ENCODE measurements at places on chromosomes 6 and 20.

GRCh38 chr20:25225642-25226432 lies 22.0 kb upstream of the PYGB start:
- no peak for DNase-seq

DNA sequence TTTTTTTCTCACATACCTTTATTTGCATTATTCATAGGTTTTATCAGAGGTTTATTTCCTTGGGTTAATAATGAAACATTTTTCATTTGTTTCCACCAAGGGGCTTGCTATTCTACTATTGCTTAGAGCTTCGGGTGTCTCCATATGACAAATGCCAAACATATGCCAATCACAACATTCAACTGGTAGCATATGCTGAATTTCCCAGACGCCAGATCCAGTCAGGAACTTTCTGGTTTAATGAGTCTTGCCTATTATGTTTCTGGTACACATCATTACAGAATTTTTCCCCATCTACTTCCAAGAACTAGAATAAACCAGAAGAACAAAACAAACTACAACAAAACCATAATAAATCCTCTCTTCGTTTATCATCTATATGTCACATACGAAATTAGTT lies 180.7 kb downstream of the PRKN start:
- DNase-seq = no peak

DNA sequence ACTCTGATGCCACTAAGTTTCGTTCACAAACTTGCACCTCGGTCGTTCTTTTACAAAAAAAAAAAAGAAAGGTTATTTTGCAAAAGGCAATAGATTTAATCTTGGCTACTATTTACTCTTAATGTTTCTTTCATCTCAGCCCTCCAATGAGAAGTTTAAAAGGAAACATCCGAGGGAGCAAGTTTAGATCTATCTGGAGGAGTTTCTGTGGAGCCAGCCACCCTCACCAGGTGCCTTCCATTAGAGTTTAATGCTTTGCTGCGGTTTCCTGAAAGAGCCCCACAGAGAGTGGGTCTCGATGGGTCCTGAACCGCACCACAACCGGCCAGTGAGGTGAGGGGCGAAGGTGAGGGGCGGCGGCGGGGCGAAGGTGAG lies 632 bp downstream of the PRKN start:
- no peak for DNase-seq

- DNase-seq = peak; percentile 11
Observed at GRCh38 chr6:119517428-119517827, 167.9 kb upstream of the MAN1A1 start.

- DNase-seq = no peak
Observed at GRCh38 chr6:140061110-140062042, 686.9 kb upstream of the CITED2 start.

DNA sequence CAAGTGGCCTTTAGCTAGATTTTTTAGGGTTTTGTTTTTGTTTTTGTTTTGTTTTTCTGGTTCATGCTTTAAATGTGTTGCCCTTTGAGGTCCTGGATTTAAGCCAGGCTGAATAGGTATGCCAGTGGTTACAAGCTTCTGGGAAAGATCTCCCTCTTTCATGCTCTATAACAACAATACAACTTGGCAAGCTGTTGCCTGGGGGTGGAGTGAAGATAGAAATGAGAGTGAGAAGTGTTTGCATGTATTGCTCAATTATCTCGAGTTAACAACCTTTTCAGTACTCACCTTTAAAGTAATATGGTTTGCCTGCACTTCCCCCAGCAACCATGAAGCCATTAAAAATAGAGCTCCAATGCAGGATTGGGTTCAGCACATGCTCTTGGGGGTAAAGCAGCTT lies 19.2 kb upstream of the HAO1 start:
- no peak for DNase-seq

DNA sequence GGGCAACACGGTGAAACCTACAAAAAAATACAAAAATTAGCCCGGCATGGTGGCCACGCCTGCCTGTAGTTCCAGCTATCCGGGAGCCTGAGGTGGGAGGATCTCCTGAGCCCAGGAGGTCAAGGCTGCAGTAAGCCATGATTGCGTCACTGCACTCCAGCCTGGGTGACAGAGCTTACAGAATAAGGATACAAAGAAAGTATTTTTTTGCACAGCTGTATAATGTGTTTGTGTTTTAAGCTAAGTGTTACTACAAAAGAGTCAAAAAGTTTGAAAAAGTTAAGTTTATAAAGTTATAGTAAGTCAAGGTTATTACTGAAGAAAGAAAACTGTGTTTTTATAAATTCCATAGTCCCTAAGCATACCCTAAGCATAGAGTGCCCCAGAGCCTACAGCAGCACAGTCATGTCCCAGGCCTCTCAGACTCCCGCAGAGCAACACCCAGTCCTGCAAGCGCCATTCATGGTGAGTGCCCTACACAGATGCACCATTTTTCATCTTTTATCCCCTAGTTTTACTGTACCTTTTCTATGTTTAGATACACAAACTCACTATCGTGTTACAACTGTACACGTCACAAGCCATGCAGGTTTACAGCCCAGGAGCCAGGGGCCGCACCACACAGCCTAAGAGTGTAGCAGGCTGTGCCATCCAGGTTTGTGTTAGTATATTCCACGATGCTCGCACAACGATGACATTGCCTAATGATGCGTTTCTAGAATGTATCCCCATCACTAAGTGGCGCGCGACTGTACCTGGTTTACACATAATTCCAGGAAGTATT lies 22.4 kb downstream of the TAF4 start:
- no peak for DNase-seq

DNA sequence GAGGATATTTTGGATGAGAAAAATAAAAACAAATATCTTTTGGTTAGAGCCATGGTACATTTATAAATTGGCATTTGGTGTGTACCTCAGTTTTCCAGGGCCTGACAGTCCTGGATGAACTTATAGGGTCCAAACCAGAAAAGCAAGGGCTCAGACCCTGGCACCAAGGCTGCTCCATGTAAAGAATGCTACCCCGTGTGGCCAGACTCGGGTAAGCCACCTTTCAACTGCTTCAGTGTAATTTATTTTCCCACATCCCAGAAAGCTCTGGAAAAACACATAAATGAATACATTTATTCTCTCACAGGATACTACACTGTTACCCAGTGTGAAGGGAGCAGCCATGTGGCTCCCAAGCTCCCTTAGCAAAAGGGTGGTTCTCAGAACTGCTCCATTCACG lies 13.8 kb downstream of the MRPL14 start:
- DNase-seq = no peak

- DNase-seq = no peak
Observed at GRCh38 chr20:37566590-37567330, 39.1 kb upstream of the BLCAP start.

DNA sequence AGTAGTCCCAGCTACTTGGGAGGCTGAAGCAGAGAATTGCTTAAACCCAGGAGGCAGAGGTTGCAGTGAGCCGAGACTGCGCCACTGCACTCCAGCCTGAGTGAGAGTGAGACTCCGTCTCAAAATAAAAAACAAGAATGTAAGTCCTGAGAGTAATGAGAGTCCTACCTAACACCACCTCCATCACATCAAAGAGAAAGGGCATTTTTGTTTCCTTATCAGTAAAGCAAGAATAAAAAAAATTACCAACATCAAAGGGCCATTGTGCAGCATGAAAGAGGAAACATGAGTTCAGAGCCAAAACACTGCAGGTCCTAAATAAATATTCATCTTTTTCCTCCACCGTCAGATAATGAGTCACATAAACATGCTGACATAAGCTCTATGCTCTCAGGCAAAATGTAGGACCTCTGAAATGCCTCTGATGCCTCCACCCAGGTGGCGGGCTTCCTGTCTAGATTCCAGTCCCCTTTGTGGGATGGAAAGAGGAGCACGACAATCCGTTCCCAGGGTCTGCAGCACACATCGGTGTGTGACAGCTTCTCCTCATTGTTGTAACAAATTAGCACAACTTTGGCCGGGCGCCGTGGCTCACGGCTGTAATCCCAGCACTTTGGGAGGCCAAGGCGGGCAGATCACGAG lies 7.2 kb downstream of the ATP9A start:
- no peak for DNase-seq

GRCh38 chr6:103177791-103178190 lies 1681.9 kb downstream of the HACE1 start:
- no peak for DNase-seq

- DNase-seq = no peak
Observed at GRCh38 chr6:68673255-68673654, 38.2 kb downstream of the ADGRB3 start.

DNA sequence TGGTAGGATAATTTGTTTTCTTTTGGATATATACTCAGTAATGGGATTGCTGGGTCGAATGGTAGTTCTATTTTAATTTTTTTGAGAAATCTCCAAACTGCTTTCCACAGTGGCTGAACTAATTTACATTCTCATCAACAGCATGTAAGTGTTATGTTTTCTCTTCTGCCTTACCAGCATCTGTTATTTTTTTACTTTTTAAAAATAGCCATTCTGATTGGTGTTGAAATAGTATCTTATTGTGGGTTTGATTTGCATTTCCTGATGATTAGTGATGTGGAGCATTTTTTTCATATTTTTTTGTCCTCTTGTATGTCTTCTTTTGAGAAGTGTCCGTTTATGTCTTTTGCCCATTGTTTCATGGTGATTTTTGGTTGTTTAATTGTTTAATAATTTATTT lies 11.9 kb downstream of the HINT3 start:
- DNase-seq = no peak
